ENCODE measurements at places on chromosomes 12 and 14.
A peak's percentile ranks its signal among the peaks of the same experiment; 100 is the strongest.

- DNase-seq, result no peak
Measured at GRCh38 chr14:63361790-63362189, 43.1 kb upstream of the GPHB5 start.

DNA sequence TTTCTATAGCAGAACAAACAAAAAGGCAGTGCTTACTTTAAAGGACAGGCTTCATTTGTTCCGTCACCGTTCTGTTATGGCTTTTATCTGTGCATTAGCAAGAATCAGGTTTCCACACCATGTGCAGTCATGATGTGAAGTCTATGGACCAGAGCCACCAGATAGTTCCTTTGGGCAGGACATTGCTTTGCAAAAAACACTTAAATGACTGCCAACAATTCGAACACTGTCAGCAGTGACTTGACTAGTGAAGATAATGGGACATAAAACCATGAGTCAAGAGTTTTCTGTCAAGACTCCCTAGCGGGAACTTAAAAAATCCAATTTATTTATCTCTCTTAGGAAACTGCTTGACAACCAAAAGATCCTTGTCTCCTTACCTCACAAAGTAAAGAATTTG lies 80.3 kb downstream of the NKX2-1 start:
- DNase-seq, result no peak

DNA sequence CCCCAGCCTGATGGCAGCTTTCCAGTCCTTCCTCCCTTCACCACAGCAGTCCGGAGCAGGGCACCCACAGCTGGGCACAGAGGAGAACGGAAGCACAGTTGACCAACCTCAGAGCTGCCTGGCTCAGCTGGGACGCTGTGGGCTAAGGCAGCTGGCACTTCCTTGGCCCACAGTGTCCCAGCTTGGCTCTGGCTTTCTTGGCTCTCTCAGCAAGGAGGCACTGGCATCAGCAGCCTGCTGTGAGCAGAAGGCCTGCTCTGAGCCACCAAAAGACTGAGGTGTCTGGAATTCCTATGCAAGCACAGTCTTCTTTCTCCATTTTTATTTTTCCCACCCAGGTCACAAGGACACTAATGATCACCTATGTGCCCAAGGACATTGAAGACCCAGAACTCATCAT lies 32.6 kb downstream of the NGB start:
- DNase-seq, result no peak

GRCh38 chr12:68792952-68793351 lies 15.0 kb upstream of the MDM2 start:
- DNase-seq, result no peak

GRCh38 chr12:115481141-115481540 lies 796.4 kb downstream of the MED13L start:
- no peak for DNase-seq

DNA sequence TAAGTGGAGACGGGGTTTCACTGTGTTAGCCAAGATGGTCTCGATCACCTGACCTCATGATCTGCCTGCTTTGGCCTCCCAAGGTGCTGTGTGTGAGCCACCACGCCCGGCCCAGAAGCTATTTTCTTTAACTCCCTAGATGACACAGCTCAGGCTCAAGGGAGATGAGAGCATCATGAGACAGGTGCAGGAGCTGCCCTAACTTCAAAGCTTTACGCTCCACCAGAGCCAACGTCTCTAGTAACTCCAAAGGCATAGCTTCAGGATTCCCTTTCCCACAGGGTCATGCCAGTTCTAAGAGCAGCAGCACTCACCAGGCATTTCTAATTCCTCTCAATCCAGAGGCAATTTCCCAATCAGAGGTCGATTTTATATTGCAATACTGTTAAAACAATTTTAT lies 21.0 kb downstream of the NDUFA12 start:
- DNase-seq, result no peak

DNA sequence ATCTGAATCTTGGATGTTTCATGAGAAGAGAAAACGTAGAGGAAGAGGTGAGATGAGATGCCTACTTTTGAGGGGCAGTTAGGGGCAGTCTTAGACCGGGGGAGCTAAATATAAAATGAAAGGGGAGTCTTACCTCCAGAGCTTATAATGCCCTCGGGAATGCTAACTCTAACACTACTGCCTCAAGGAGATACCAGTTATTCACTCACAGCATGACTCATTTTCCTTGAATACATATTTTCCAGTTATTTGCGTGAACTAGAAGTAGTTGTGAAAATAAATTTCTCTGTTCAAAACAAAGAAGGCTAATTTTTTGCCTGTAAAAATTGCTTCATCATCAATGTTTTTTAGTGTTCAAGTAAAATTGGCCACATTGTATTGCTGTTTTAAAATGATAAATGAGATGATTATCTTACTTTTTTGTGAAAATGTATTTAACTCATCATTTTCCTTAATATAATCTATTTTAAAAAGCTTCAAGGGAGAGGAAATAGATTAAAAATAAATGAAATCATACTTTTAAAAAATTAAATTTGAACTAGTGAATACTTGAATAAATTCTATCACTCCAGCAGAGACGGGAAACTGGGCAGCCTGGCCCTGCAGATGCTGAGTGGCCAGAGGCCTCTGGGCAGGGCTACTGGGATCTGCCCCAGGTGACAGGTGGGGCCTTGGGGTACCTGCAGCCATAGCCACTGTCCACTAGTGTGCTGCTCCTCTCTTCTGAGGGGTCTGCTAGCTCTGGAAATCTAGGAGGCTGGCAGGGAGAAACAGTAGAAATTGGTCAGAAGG lies 339.3 kb downstream of the EGLN3 start:
- no peak for DNase-seq

GRCh38 chr12:116933091-116933490 lies 22.3 kb downstream of the FBXW8 start:
- no peak for DNase-seq

GRCh38 chr12:122855928-122856831 lies 20.9 kb downstream of the HIP1R start:
- DNase-seq, result no peak

DNA sequence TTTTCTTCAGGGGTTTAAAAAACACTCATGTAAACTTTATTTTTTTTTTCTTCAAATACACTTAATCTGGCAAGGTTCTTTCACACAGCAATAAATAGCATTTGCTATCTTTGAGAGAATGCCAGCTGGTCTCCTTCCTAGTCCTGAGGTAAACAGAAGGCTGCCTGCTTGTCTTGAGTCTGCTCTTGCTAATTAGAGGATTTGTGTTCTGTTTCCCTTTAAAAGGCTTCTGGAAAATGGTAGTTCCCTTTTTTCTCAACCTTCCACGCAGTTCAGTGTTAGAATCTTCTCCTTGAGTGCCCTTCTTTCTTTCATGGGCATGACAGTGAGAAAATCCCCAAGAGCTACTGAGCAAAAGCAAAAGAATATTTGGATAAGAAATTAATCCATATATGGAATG lies 92.3 kb upstream of the DCN start:
- peak; percentile 58 for DNase-seq

DNA sequence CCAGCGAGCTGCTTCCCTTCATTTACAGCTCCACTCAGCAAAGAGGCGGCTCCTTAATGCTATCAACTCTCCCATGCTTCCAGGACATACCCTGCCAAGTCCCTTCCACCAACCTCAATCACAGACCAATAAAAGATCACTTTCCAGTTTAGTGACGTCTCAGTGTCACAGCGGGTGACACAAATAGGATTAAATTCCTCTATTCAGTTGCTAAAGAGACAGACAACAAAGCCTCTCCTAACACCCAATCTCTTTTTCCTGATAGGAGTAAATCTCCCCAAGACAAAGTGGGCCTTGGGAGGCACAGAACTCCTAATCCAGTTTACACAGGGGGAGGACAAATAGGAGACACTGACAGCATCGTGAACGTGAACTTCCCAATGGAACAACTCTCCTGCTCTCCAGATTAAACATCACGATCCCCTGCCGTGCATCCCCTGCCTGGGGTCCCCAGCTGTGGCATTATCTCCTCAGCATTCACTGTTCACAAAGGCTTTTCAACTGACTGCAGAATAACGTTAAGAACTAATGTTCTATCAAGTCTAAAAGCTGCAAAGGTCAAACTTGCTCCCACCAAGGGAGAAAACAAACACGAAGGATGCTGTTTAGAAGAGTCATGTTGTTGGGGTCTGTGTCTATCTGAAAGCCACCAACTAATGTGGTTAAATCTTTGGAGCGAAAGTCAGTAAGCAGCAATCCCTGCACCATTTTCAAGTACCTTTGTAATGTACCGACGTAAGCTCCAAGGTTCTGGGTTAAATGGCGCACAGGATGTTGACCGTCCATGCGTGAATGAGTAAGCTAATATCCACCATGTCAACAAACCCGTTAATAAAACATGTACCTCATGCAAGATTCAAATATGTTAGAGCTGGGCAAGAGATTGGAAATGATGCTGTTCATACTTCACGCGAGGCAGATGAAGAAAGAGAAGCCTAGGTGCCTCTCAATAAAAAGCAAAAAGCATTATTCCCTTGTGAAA lies 31.5 kb downstream of the TMEM132D start:
- no peak for DNase-seq

DNA sequence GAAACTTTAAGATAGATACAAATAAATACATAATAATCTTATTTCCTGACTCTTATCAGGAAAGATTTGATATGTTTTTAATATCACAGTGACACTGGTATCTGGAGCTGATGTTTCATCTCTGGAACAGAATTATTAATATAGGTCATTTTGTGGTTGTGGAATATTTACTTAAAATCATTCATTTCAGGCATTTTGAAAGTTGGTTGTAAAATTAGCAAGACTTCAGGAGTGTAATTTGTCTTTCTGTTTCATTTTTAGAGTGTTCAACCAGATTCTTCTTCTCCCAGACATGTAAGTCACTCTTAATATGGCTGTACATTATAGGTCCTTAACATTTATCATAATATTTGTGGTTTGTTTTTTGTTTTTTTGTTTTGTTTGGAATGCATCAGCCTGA lies 115.7 kb downstream of the PCNX1 start:
- no peak for DNase-seq

DNA sequence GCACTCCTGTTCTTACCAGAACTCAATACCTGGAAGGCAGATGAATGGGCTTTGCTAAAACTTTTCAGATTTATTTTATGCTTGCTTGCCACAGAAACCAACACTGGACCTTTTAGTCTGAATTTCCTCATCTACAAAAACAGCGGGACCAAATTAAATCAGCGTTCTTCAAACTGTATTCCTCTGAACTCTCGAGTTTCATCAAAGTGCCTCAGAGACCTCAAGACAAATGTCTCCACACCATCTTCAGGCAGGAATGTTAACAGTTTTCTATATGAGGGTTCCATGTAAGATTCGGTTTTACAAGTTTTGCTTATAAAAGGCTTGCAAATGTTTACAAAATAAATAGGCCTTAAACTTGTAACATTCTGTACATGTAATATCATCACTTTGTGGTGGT lies 74.6 kb downstream of the MED13L start:
- DNase-seq, result no peak

- DNase-seq, result no peak
Measured at GRCh38 chr12:28925719-28926376, 223.2 kb upstream of the FAR2 start.

GRCh38 chr14:92314182-92314581 lies 8.8 kb upstream of the SLC24A4 start:
- DNase-seq, result no peak

- no peak for DNase-seq
Measured at GRCh38 chr12:131093971-131094830, 140.5 kb downstream of the ADGRD1 start.

- no peak for DNase-seq
Measured at GRCh38 chr12:65557438-65558181, 266.7 kb upstream of the HMGA2 start.

- no peak for DNase-seq
Measured at GRCh38 chr12:26037615-26038220, 79.2 kb downstream of the RASSF8 start.
